NCI-H1694 treated with DMSO at 0.1 percent for 48 hours (cell line): ENCODE measurements at places on chromosomes 5 and 9.

GRCh38 chr5:166639151-166639550 lies 1652.3 kb upstream of the WWC1 start:
- DNase-seq, result no peak

DNA sequence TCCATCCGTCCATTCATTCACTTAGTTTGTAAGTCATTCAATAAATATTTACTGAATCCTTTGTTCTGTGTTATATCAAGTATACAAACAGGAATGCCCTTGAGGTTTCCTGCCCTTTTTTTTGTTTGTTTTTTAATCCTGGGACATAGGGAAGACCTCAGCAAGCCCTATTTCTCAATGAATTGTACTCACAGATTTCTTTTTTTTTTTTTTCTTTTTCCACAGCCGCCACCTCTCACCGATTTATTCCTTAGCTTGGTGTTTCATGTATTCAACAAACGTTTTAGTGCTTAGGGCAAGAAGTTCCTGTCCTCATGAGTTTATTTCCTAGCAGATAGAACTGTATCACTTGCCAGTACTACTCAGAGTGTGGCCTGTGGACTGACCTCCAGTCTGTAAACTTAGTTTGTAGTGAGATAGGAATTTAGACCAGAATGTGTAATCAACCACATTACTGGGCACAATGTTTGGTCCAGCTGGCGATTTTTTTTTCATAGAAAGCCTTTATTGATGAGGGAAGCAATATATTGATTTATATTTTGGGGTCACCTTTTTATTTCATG lies 35.4 kb upstream of the C5orf47 start:
- no peak for DNase-seq

GRCh38 chr5:102049517-102049916 lies 246.6 kb downstream of the SLCO4C1 start:
- no peak for DNase-seq

GRCh38 chr5:88861231-88861630 lies 21.8 kb downstream of the MEF2C start:
- no peak for DNase-seq
